ENCODE measurements at places on chromosomes 16 and 17.

GRCh38 chr17:19621697-19622096, 26.9 kb upstream of the ALDH3A2 start:
- DNase-seq, result no peak

GRCh38 chr17:59010026-59010425, 96.7 kb downstream of the TRIM37 start:
- DNase-seq, result no peak

DNA sequence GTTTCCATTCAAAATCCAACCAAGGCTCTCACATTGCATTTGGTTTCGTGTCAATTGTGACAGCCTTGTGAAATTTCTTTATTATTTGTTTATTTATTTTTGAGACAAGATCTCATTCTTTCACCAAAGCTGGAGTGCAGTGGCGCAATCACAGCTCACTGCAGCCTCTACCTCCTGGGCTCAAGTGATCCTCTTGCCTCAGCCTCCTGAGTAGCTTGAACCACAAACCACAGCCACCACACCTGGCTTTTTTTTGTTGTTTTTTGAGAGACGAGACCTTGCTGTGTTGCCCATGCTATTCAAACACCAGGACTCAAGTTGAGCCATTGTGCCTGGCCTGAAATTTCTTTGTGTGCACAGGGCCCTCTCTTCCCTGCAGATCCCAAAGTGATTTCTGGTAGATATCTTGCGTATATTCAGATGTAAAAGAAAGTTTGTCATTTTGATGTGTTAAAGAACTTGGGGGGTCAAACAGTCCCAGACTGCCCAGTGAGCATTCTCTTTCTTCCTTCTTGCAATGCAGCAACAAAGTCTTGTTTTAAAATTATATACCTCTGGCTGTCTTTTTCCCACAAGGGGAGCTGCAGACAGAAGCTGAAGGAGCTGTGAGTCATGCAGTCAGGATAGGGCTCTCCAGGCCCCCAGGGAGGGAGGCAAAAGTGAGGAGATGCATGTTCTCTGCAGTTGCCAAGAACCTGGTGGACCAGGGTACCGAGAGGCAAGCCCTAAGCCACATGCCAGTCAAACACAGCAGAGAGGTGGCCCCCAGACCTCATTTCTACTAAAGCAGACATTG, 15.5 kb upstream of the USP22 start:
- DNase-seq, result no peak

GRCh38 chr17:15965528-15965927, 20.6 kb downstream of the ADORA2B start:
- peak; percentile 61 for DNase-seq

GRCh38 chr17:38507921-38508569, 79.8 kb downstream of the ARHGAP23 start:
- no peak for DNase-seq

GRCh38 chr16:68069511-68070248, 15.5 kb upstream of the NFATC3 start:
- DNase-seq, result peak; percentile 50

DNA sequence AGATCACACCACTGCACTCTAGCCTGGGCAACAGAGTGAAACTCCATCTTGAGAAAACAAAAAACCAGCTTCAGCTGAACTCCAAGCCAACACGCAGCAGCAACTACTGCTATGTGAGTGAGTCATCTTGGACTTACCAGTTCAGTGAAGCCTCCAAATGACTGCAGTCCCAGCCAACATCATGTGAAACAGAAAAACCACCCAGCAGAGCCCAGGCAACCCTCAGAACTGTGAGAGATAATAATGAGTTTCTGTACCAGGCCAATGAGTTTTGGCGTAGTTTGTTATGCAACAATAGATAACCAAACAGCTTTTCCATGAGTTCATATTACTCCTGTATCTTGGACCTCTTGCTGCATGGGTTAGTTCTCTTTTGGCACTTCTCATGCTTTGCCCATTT, 23.3 kb downstream of the PHF12 start:
- no peak for DNase-seq

DNA sequence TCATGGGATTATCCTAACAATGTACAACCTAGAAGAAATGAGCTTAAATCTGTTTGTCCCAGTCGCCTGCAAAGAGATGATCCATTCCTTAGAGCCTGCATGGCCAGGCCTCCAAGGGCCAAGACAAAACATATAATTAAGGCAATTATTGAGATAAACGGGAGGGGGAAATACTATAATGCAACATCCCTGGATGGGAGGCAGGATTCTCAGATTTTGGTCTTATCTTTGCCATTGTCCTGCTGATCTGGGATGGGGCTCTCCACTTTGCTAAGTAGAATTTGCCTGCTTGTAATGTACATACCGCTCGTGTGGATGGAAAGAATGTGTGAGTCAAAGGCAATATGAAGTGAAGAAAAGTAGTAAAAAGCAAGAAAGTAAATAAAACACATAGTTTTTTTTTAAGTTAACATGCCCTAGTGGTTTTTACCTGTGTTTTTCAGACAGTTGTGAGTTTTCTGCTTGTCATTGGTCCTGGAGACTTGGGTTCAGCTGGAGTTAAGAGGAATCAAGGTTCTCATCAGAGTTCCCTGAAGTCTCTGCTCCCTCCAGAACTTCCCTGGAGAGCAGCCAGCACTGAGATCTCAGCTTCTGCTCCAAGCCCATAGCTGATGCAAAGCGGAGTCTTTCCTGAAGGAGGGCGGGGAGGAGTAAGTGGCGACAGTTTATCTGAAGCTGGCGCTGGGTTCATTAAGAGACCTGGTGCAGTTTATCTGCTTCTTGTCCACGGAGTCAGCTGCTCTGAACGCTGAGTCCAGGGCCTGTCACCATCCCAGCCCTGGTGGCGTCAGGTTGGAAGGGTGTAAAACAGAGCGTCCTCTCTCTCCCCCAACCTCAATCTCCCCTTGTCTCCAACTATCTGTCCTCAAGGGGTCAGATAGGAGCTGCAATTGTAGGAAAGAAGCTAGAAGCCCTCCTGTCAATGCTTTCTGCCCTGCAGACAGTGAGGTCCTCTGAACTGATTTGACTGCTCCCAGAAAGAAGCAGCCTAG, 30.1 kb downstream of the HOXB1 start:
- no peak for DNase-seq

- no peak for DNase-seq
Observed at GRCh38 chr16:56315955-56316354, 109.4 kb downstream of the AMFR start.

DNA sequence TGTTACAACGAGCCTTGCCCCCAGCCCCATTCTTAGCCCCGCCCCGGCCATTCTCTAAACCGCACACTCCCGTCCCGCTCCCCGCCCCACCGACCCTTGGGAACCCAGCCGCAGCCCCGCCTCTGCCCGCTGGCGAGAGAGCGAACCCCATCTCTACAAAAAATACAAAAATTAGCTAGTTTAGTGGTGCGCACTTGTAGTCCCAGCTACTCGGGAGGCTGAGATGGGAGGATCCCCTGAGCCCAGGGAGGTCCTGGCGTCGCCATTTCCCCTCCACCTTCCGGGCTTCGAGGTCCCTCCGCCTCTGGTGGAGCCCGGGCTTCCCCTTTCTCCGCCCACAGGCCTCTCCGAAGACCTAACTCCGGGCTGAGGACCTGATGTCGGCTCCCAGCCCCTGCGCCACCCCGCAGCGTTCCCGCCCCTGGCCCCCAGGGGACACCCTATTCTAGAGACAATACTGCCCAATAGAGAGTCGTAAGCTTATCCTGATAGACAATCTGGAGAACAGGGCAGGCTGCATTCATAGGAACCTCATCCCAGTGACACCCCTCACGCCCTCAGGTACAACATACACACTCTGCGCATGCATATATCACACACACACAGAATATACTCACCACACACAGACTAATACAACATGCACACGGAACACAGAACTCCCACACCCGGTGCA, 480 bp upstream of the PROCA1 start:
- peak; percentile 73 for DNase-seq

DNA sequence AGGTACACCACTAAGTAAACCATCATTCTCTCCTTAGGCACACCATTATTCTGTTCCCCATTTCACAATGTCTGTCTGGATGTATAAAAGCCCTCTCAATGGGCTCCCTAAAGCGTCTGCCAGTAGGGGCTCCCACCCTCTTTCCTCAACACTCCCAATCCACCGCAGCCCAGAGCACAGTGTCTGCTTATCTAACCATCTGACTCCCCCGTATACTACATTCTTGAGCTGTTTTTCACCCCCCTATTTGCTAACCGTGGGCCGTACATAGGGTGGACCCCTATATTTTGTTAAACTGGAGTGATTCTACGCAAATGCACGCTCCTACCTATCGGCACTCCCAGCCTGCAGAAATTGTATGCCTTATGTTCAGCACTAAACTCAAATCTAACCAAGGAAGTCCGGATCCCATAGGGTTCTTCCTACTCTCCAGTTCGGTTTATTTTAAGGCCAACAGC, 685 bp upstream of the PSMD3 start:
- DNase-seq, result no peak

- DNase-seq, result no peak
Observed at GRCh38 chr16:48864055-48864454, 254.1 kb upstream of the N4BP1 start.

DNA sequence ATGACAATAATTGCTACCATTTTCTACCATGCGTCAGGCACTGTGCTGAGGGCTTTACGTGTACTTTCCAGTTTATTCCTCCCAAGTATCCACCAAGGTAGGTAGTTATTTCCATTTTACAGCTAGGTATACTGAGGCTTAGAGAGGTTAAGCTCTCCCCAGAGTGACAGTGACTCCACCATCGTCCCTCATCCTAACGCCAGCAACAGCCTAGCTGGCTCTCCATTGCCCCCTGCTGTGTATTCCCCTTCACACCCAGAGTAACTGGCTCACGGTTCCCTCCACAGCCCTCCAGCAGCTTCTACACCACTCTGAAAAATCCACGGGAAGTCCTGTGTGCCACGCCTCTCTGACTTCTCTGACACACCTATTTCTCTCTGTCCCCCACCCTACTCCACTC, 7.1 kb upstream of the ASGR1 start:
- no peak for DNase-seq
